ENCODE measurements at places on chromosomes 1 and 21.

DNA sequence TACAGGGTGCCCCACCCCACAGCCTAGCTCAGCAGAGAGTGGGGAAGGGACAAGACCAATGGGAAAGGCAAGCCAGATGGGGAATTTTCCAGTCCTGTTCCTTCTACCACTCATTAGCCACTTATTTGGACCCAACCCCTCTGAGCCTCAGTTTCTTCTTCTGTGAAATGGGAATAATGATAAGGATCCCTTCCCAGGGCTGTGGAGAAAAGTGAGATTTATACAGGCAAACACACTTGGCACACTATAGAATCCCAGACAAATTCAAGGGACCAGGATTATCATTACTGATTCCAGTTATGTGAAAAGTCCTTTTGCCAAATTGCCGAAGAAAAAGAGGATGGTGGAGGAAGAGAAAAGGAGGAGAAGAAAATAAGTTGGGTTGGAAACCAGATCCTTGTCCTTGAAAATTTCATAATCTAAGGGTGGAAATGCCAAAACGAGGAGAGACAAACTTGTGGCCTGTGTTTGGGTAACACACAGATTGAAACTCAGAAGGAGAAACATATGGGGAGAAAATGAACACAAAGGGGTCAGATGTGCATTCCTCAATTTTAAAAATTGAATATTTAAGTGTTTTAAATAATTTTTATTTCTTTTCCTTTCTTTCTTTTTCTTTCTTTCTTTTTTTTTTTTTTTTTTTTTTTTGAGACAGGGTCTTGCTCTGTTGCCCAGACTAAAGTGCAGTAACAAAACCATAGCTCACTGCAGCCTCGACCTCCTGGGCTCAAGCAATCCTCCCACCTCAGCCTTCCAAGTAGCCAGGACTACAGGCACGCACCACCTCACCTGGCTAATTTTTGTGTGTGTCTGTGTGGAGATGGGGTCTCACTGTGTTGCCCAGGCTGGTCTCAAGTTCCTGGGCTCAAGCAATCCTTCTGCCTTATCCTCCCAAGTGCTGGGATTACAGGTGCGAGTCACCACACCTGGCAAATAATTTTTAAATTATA, 9.6 kb downstream of the CAPN2 start:
- no peak for DNase-seq

- no peak for DNase-seq
Observed at GRCh38 chr1:245687636-245688535, 533.1 kb downstream of the KIF26B start.

DNA sequence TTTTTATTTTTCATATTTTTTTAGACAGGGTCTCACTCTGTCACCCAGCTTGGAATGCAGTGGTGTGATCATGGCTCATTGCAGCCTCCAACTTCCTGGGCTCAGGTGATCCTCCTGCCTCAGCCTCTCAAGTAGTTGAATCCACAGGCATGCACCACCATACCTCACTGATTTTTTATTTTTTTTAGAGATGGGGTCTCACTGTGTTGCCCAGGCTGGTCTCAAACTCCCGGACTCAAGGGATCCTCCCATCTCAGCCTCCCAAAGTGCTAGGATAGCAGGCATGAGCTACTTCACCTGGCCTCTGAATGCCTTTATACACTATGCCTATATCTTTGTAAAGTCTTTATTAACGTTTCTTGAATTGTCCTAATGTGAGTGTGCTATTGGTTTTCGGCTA, 10.4 kb upstream of the NPPB start:
- no peak for DNase-seq

DNA sequence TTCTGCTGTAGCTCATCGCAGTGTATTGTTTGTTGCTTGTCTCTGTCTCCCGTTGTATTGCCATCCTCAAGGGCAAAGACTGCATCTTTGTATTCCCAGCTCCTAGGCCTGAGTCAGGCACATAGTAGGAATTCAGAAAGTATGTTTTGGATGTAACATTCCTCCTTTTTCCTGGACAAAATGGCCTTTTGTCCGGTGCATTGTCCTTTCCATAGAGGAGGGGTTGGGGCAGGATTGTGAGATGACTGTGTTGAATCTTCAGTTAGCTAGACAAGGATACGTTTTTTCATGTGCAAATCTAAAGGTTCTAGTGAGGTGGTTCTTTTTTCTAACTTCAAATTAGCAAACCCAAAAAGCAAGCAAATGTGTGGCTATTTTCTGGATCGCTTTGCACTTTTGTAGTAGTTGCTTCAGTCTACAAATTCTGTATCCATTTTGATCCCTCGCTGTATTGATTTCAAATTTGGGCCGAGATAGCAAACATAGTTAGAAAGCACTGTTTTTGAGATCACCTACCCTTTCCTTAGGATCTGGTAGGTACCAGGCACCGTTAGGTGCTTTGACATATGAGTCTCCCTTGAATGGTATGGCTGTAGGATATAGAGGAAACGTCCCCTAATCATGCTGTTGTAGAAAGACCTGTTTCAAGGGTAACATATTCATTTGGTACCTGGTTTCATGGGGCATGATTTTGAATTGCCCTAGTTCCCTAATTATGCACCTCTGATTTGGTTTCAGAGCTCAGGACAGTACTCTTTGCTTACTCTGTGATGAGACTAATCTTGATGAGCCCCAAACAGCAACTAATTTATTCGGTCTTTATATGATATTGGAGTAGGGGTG, 1.2 kb downstream of the PPP1R8 start:
- no peak for DNase-seq

- no peak for DNase-seq
Observed at GRCh38 chr1:107378866-107379265, 238.0 kb downstream of the NTNG1 start.

DNA sequence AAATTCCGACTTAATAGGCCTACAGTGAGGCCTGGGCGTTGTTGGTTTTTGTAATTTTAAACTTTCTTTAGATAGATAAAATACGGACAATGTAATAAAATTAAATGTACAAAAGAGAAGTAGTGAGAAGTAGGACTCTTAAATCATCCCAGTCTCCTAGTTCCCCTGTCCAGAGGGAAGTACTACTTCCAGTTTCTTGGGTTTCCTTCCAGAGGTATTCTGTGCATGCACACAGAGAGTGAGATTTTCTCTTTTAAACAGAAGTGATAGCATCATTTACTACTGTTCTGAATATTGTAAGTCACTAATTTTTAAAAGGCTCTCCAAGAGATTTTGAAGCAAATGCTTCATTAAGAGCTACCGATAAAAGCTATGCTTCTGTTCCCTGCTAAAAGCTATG, 7.2 kb upstream of the FNBP1L start:
- DNase-seq = no peak

- no peak for DNase-seq
Observed at GRCh38 chr1:234745276-234745675, 135.3 kb upstream of the IRF2BP2 start.

GRCh38 chr1:31633117-31633516, 11.6 kb downstream of the PEF1 start:
- DNase-seq = no peak

DNA sequence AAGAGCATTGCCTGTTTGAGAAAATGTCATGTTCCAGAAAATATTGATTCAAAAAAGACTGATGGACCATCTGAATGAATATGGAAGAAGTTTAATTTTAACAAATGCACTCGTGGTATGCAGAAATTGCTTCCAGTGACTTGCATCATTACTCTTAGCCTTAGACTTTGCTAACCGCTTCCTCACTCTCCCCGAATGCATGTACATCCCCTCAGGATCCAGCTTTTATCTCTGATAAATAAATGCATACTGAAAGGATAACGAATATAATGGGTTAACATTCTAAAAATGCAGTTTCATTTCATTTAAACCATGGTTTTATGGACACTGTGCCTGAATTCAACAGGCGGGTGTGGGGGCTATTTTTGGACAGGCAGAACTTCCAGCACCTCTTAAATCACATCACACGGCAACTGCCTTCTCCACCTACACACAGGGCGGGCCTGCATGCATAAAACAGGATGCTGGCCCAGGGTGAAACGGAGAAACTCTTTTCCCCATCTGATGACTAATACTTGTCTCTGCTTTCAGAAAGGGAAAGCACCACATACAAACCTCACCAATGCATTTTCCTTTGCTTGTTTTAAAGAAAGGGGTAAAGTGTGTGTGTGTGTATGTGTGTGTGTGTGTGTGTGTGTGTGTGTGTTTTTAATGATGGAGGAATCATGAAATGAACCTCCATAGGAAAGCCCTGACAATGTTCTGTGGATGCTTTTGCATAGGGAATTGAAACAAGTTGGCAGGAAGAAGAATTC, 48.7 kb downstream of the SPAG17 start:
- DNase-seq = no peak

DNA sequence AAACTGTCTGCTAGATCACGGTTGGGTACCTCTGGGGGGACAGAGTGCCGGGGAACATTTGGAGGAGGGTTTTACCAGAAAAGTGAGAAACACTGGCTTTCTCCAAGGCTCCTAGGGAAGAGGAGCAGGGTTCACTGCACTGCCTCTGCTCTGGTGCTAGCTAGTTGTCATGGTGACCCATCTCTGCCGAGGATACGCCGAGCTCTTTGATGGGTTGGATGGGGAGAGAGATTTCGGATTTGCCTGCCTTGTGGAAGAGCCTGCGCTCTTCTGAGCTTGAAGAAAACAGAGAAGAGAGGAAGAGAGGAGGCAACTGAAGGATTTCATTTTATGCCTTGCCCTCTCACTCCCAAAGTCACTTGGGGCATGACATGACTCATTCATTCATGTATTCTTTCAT, 92.1 kb downstream of the NAV1 start:
- no peak for DNase-seq

- DNase-seq = no peak
Observed at GRCh38 chr1:116062201-116062600, 49.0 kb upstream of the MAB21L3 start.

DNA sequence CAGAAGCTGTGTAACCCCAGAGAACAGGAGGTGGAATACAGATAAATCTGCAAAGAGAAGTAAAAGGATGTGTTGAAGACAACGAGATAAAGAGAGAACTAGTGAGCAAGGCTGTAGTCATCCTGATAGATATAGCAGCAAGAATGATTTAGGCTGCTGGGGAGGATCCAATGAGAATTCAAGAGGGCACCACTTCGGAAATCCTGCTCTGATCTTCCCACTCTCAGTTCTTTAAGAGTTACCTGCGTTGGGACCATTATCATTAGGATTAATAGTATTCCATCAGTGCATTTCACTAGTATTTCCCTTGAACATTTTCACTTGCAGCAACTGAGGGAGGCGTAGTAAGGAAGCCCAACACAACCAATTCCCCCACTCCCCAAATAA, at the start of gene BRINP3:
Gene BRINP3 (minus strand): TSS at position 103 of the 387 bp plus-strand sequence.
- no peak for DNase-seq

GRCh38 chr1:212670882-212671281, 28.8 kb downstream of the BATF3 start:
- no peak for DNase-seq

DNA sequence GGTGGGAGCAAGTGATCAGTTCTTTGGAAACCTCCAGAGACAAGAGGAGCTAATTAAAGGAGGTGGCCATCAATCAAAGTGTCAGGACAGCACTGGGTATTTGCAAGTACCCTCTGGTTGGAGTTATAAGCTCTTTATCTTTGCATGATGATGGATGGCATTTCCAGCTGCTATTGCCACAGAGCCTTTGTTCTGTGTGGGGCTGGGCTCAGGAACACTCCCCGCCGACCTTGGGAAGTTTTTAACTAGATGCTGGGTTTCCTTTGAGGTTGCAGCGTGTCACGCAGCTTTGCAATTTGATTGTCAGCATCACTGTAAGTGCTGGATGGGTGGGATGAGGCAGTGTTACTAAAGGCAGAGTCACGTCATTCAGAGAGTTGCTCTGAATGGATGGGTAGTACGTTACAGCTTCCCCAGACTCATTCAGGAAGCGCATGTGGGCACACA, 68.9 kb downstream of the CNIH3 start:
- no peak for DNase-seq

DNA sequence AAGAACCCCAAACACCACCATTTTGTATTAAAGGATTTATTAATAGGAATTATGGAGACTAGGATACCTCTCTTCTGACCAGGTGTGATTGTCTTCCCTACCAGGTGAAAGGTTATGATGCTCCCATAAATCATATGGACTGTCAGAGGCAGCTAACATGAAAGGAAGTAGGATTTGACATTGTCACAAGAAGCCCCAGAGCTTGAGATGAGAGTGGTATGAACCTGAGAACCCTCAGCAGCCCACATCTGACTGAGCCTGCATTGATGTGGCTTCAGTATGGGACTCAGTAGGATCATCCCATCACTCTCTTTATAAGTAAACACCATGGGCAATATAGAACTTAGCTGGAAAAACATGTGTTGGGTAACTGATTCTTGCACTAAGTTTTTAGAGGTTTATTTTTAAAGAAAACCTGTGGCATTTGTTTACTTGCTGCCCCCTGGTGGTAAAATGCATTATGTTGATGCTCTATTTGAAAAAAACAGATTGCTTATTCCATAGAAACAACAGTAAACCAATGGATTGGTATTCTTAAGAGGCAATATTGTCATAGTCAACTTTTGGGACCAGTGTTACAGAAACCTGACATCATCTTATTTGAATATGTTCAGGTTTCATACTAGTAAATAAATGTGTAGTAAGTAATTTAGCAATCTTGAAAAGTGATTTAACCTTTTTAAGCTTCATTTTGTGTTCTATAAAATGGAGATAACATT, 16.6 kb upstream of the CACYBP start:
- DNase-seq = no peak

DNA sequence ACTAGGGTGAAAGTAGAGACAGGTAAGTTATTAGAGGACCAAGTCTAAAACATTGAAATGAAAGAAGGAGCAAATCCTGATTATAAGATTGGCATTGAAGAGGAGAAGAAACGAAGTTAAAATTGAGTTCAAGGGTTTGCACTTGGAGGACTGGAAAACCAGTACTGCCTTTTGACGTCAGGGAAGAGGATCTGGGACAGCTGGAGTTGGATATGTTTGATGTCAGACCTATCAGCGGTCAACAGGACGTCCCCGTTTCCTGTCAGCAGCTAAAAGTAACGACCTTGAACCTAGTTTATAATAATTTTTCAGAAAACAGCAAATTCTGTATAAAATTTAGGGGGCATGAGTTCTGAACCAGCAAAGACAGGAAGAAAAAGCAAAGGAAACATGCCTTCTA, 1.2 kb upstream of the NID1 start:
- no peak for DNase-seq

- no peak for DNase-seq
Observed at GRCh38 chr1:89040315-89040626, 17.6 kb upstream of the GBP3 start.

GRCh38 chr21:26850116-26850643, 5.0 kb upstream of the ADAMTS1 start:
- no peak for DNase-seq

All from stimulated activated CD4-positive, alpha-beta T cell treated with anti-CD3 and anti-CD28 coated beads, Interleukin-15, amount 100 ng/mL, for 1 hour (primary cell).